Activated T-helper 2 cell treated with anti-CD3 and anti-CD28 coated beads, Interferon-gamma antibody, Interleukin-2, Interleukin-4, amounts not matched to agents 10 μg/mL and 5 μg/mL and 100 μg/mL, durations not matched to agents 14 hours and 24 hours and 36 hours (primary cell): ENCODE measurements at places on chromosomes 2 and 18. TPM values are rescaled to one million over a fixed set of nuclear protein-coding genes. Genes with fewer than 3 reads are reported as not detected.

- no peak for DNase-seq
Measured at GRCh38 chr2:16713011-16713423, 47.4 kb upstream of the CYRIA start.

SERPINE2 gene
- 18.3 and 19.2 TPM in 2 replicates for total RNA-seq

GRCh38 chr2:102619414-102620319 is at the start of gene SLC9A2:
Gene SLC9A2, plus strand, starts transcription at chr2:102619553. Its CDS starts 296 bp downstream, at chr2:102619849.
- DNase-seq, result no peak

NAT8 gene
- not detected in 2 replicates for total RNA-seq

GRCh38 chr2:23404426-23404825 is 19.4 kb downstream of the KLHL29 start:
- DNase-seq, result no peak

- no peak for DNase-seq
Measured at GRCh38 chr2:79219383-79219988, 59.9 kb upstream of the REG3A start.

SLC23A3 gene
- 1.3 and 1.9 TPM in 2 replicates for total RNA-seq

DNA sequence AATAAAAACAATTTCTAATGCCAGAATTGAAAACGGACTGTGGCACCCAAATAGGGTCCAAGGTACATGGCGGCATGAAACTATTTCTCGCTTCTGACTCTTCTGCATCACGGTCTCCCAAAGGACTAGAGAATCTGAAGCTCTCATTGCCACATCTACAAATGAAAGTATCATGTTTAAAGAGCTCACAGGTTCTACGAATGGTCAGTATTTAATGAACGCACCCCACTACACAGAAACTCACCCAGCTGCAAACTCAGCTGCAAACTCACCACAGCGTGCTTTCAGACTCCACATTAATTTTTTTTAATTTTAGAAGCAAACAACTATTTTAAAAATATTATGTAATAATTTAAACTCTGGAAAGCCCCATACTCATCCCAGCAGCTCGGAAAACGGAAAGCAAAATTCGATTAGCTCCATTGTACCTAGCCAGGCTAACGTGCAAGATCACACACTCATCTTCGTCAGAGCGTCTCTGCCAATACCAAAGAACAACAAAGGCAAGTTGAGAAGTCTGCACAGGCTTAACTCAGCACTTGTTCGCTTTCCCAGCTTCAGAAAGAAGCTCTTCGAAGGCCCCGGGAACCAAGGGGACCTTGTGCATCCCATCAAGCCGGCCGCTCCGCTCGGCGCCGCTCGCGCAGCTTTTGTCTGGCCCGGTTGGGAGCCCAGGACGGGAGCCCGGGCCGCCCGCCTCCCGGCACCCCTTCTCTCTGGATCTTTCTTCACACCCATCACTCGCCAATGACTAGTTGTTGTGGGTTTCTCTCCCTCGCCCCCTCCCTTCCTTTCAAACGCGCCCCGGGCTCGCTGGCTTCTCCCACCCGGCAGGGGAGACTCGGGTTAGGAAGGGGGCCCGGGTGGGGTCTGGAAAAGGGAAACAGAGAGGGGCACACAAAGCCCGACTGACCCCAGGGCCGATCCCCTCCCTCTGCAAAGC is 785 bp downstream of the CLASP1 start:
- peak; percentile 49 for DNase-seq

- no peak for DNase-seq
Measured at GRCh38 chr2:30684996-30685395, 122.2 kb downstream of the CAPN13 start.

IL18RAP gene
- 6.0 and 6.8 TPM in 2 replicates for total RNA-seq

DNA sequence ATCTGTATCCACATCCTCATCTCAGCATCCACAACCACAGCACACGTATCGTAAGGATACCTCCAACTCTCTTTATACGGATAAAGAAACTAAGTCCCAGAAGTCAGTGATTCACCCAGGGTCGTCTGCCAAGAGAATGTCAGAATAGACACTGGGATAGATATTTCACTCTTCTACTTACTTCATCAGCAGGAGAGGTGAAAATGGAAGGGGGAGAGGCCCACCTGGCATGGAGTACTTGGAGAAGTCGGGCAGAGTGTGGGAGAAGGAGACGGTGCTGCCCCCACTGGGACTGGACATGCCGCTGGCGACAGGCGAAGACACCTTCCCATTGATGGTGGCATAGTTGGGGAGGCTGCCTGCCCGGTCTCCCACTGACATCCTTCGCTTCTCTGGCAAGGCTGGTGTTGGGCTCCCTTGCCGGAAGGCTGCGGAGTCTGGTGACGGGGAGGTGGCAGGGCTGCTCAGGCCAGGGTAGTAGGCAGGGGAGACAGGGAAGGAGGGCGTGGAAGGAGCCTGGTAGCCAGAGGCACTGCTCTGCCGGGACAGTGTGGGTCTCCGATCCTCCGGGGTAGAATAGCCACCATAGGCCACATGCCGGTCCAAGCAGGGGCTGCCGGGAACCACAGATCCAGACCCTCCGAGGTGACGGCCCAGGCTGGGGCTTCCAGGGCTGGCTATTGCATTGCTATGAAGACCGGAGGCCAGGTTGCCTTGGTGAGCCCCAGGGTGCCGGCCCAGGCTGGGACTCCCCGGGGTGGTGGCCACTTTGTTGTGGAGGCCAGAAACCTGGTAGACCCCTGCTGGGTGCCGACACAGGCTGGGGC is 185.1 kb downstream of the TNS1 start:
- DNase-seq, result no peak

- DNase-seq, result no peak
Measured at GRCh38 chr2:26569216-26570082, 71.7 kb downstream of the CIB4 start.

DNA sequence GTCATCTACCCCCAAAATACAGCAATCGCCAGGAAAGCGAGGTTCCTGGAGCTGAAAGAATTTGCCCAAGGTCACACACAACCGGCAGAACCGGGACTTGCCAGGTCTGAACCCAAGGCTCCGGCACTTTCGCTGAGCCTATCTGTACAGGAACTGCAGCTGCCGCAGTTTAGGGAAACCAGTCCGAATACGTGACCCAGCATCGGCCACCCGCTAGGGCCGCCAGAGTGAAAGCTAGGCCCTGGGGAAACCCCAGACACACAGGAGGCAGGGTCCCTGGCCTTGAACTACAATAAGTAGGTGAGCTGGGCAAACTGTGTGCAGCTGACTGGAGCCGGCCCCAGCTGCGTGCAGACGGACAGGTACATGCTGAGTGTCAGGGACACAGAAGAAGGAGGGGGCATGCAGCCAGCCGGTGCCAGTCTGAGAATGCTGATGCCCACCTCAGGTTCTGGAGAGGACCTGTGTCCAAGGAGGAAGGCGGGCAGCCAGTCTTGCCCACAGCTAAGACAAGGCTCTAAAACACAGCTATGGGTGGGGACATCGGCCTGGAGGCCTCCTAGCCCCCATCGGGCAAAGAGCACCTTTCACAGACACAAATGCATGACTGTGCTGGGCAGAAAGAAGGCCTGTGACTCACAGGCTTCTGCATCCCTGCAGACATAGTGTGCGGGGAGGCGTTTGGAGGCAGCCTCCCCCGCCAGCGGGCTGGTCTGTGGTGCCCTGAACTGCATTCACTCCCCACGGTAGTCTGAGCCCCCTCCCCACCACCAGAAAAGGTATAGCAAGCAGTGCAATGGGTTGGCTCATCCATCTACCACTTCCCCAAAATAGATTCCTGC is 107.4 kb upstream of the ID2 start:
- no peak for DNase-seq

GRCh38 chr2:74876081-74876886 is 42.4 kb downstream of the HK2 start:
- peak; percentile 30 for DNase-seq

DNA sequence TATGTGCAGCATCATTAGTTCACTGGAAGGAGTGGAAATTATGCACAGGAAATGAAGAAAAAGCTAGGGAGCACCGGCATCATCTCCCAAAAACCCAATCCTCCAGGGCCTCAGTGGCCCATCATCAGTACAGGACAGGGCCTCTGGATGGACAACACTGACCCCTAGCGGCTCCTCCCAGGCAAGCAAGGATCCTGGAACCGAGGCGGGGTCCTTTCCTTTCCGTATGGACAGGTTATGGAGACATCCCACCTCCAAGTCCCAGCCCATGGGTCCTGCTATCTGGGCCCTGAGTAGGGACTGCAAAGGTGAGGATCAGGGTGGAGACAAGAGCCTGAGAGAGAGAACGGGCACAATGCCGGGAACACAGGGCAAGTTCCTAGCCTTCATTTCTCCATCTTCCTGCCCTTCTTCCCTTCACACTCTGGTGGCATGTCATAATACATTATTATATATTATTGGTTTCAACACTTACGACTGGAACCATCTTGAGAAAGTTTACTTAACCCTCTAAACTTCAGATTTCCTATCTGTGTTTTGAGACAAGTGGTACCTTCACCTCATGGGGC is 68.2 kb downstream of the ZNF516 start:
- DNase-seq, result no peak

GRCh38 chr18:37242091-37242490 is 323.5 kb downstream of the CELF4 start:
- no peak for DNase-seq

- no peak for DNase-seq
Measured at GRCh38 chr18:35028536-35028935, 12.7 kb upstream of the MAPRE2 start.

GRCh38 chr18:3983351-3983969 is 471.6 kb downstream of the DLGAP1 start:
- no peak for DNase-seq

DNA sequence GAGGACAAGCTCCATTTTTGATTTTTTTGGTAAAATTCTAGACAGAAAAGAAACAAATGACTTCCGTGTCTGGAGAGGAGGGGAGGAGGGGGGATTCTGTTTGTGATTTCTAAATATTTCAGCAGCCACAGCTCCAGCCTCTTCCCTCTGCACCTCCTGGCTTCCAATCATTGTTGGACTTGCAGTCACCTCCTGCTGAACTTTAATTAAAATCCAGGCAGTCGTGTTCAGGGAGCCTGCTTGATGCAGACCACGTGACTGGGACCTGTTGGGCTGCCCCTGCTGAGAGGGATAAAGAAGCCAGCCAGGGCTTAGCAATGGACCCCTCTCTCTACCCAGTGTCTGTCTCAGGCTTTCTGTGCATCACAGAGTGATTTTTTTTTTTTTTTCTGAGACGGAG is 115.1 kb downstream of the SH3BP4 start:
- DNase-seq, result no peak

GRCh38 chr2:667332-667999 is 9.7 kb downstream of the TMEM18 start:
- no peak for DNase-seq

DNA sequence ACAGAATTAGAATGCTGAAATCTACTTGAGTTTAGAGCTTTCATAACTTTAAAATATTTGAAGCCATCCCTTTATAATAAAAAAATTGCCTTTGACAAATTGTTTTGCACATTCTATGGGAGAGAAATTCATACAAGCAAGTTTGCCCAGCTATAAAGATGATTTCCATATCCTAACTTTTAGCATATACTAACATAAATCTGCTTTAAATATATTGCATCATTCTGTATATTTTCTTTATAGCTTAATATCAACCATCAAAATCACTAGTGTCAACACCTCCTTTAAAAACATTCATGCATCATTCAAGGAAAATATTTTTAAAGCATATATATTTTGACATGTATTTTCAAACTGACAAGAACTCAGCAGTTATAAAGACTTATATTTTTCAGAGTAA is 49.9 kb downstream of the WDPCP start:
- DNase-seq, result no peak

CERKL gene
- total RNA-seq, result not detected in 2 replicates

RRM2 gene
- total RNA-seq, result 374 TPM in 2 replicates

DNA sequence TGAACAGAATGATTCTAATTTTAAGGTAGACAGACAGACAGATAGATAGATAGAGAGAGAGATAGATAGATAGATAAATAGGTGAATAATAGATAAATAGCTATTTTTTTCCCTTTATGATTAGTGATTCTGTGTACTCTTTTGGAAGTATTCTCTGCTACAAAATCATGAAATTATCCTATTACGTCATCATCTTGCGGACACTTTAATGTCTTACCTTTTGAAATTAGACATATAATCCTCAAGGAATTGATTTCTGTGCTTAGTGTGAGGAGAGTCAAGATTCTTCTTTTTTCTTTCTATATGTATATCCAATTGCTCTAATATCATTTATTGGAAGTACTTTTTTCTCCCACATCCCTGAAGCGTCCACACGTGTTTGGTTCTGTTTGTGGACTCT is 215.2 kb downstream of the SCG2 start:
- DNase-seq, result no peak

DNA sequence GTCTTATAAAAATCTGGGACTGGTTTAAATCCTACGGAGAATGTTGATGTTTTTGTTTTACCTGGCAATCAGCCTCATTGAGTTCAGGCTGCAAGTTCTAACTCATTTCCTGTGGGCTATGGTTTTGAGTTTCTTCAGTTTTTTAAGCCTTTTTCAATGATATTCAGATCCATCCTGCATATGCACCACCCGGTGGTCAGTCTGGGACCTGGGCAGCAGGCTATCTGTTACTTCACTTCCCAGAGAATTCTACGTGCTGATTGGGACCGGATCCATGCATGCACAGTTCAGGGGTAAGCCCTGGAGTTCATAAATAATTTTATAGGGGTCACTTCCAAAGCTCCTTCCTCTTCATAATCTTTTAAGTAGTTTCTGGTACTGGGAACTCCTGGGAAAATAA is 339.2 kb upstream of the HNRNPA3 start:
- no peak for DNase-seq

MBP gene
- total RNA-seq, result 53.7 and 54.3 TPM in 2 replicates

DNA sequence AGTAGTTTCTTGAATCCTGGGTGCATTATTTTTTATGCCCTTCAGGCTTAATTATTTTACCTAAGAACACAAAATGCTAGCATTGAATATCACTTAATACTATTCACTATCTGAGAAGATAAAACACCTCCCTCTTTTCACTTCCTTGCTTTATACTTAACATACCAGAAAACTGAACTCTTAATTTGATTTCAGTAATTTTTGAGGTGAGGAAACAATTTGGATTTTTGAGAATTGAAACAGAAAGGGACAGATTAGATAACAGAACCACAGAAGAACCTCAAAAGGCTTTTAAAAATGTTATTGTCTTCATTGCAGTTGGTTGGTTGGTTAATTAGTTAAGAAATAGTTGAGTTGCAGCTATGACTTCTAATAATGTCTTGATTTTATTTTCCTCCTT is 69.5 kb downstream of the GPD2 start:
- DNase-seq, result no peak

- no peak for DNase-seq
Measured at GRCh38 chr18:27862041-27862682, 314.8 kb downstream of the CDH2 start.

DNA sequence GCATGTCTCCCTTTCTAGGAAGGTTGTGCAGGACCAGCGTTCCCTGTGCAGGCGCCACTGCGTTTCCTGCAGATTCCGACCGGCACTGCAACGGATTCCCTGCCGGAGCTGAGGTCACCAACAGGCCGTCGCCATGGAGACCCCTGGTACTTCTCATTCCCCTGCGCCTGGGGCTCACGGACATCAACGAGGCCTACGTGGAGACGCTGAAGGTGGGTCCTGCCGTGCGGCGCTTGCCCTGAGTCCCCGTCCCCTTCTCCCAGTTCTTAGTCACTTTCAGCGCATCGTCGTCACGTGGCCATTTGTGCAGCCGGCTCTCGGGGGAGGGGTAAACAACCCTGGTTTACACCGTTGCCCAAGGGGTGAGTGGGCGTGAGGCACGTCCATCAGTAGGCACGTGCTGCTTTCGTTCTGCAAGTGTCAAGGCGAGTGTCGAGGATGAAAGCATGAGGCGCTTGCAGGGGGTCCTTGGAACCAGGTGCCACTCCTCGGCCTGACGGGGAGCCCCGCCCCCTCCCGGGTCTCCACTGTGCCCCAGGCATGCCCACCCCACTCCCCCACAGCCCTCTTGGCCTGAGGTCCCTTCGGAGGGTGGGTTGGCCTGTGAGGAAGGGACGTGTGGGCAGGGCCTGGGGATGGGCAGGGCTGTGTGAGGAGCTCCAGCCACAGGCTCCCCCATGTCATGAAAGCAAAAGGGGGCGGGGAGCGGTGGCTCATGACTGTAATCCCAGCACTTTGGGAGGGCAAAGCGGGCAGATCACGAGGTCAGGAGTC is 19.8 kb downstream of the DTYMK start:
- no peak for DNase-seq
